ENCODE measurements at places on chromosomes 12 and 14.

- DNase-seq = peak; percentile 64
These were observed 122.9 kb downstream of the PRKCH start for GRCh38 chr14:61444215-61444768.

DNA sequence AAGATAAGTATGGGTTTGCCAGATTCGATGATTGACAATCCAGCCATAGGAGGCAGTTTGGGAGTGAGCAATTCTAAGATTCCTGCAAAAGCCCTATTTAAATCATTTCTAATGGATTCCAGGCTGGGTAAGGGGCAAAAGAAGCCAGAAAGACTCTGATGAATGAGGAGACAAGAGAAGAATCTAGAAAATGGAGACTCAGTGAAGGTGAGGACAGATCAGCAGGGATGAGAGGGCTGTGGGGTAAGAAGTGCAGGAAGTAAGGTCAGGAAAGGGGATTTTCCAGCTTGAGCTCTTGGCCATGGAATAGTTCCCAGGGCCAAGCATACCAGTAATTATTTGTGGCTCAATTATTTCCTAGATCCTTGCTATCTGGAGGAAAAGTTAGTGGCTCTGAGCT, 87.3 kb downstream of the TMX1 start:
- no peak for DNase-seq

GRCh38 chr12:58593557-58594304, 326.6 kb downstream of the LRIG3 start:
- DNase-seq = no peak

GRCh38 chr12:48105321-48105866, 485 bp downstream of the SENP1 start:
- no peak for DNase-seq

DNA sequence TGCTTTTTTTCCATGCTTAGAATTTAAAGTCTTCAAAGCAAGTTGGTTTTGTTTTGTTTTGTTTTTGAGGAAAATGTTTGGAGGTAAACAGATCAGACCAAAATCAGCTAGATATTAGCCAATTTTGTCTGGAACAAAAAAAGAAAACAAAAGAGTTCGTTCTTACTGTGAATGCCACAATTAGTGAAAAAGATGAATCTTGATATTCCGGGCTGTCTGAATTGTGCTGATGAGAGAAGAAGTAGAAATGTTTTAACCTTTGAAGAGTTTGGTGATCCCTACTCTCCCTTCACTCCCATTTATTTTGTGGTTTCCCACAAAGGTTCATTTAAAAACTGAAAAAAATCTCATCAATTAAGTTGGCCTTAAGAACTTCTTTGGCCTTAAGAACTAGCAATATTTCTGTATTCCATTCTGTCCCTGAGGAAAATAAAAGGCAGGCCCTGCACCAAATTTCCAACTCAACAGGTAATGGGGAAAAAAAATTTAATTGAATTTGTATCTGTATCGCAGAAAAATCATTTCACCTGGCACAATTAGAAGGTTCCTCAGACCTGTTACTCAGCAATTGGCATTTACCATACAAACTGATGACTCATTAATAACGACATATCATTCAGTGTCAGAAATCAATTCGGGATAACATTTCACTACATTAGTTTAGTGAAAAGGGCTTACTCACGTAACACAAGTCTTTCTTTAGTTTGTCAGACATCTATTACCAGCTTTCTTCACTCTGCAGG, 562 bp upstream of the GLIPR1L2 start:
- no peak for DNase-seq

- DNase-seq = no peak
These were observed 40.7 kb downstream of the MNAT1 start for GRCh38 chr14:60775296-60775695.

DNA sequence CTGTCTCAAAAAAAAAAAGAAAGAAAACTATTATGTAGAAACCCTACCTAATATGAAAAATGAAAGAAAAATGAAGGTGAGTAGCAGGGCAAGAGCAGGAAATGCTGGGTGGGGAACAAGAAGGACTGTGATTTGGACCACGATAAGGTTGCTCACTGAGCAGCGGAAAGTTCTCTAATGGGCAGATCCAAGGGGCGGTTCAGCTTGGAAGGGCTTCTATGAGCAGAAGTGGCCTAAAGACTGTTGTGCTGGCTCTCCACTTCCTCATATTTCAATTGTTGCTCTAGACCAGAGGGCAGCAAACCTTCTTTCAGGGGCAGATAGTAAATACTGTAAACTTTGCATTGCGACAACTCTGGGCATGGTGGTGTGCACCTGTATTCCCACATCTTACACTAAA, 16.3 kb upstream of the NFYB start:
- DNase-seq = no peak

DNA sequence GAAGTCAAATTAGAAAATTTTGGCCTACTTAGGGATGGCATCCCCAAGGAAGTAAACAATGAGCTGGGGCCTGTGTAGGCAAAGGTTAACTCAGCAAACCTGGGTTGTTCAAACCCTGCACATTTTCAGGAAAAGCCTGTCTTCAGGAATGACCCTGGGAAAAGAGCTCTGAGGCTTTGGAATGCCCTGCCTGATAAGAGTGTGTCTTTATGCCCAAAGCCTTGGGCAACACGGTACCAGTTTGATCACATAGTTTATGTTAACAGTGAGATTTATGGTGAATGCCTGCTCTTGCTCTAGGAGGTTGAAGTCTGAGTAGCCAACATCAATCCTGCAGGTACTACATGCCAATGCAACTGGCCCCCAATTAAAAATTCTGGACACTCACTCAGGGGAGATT, 28.2 kb upstream of the STAB2 start:
- DNase-seq = no peak

- no peak for DNase-seq
These were observed 167.1 kb downstream of the CAND1 start for GRCh38 chr12:67436230-67436629.

GRCh38 chr14:65434216-65434850, 21.8 kb downstream of the FUT8 start:
- no peak for DNase-seq

DNA sequence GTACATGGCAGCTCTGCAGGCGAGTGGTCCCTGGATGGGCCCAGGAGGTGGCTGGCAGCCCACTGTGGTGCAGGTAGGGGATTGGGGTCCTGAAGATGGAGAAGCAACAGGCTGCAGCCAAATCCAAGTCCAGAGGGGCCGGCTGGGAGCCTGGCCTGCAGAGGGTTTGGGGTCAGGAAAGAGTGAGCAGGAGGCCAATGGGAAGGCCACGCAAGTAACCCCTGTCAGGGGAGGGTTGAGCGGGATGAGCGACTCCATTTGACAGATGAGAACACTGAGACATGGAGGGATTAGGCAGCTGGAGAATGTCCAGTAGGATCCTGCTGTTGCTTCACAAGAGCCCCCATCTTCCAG, 136.0 kb downstream of the BCL11B start:
- DNase-seq = no peak

- no peak for DNase-seq
These were observed 169.1 kb upstream of the AVPR1A start for GRCh38 chr12:63319936-63320633.

- DNase-seq = no peak
These were observed 41.1 kb downstream of the PSMA6 start for GRCh38 chr14:35333264-35333730.
